Aorta (tissue), 5 donors: ENCODE measurements at places on chromosomes 6 and 20. TPM values are rescaled to one million over a fixed set of nuclear protein-coding genes. Genes with fewer than 3 reads are reported as not detected.

DNA sequence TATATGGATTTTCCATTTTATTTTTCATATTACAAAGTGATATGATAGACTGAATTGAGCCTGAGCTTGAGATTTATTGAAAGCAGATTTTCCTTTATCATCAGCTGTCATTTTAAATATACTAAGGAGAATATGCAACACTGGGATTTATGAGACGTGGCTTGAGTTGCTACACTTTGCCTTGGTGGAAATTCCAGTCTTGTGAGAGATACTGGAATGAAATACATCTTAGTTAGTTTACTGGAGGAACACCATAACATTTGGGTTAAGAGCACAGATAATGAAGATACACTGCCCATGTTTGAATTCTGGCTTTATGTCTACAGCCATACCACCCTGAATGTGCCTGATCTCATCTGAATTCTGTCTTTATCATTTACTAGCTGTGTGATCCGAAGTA lies 86.5 kb upstream of the IFNGR1 start:
- DNase-seq: no peak

GRCh38 chr6:35058358-35058675 lies 82.8 kb downstream of the TCP11 start:
- no peak for DNase-seq

DNA sequence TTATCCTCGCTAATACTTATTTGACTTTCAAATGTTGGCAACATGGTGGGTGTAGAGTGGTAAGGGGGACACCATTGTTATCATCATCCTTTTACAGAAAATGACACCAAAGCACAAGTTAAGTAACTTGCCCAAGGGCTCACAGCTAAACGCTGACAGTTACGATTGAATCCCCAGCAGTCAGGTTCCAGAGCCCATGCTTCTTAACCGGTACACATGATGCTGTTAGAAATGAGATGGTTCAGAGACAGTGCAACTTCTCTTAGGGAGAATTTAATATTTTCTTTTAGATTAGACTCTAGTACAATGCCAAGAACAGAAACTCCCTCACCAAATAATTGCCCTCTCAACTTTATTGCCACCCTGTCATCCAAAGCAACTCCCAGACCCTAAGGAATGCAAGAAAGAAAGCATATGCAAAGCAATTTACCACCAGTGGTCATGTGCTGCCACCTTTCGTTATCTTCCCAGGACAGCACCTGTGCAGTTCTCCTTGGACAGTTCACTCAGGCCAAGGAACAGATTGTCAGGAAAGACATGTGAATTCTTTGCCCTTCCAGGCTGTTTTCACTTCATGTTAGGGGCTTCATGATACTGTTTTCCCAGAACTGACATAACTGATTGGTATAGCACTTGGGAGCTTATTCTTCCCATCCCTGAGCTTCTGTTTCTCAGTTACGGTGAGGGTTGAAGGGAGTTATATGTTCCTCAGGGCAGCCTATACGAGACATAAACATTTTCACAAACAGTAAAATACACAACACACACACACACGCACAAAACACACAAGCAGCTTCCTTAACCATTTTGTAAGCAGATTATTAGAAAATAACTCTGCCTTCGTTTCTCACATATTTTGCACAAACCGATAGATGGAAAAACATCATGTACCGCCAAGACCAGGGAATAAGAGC lies 5.1 kb downstream of the HLA-DMA start:
- DNase-seq: no peak

DNA sequence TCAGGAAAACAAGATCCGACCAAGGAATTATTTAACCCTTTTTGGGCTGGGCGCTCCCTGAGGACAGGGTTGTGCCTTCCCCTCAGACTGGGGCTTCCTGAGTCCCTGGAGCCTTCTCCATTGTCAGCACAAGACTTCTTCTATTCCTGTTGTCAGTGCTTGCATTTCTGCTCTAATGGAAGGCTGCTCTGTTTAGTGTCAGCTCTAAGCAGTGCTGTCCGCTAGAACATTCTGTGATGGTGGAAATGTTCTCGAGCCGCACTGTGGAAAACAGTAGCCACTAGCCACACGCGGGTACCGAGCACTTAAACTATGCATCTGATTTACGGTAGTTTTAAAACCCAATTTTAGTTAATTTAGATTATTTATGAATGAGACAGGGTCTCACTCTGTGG lies 64.0 kb downstream of the VEGFA start:
- no peak for DNase-seq

- DNase-seq: peak; percentile 82
These were observed 9.0 kb downstream of the ADA start for GRCh38 chr20:44642203-44643153.

DNA sequence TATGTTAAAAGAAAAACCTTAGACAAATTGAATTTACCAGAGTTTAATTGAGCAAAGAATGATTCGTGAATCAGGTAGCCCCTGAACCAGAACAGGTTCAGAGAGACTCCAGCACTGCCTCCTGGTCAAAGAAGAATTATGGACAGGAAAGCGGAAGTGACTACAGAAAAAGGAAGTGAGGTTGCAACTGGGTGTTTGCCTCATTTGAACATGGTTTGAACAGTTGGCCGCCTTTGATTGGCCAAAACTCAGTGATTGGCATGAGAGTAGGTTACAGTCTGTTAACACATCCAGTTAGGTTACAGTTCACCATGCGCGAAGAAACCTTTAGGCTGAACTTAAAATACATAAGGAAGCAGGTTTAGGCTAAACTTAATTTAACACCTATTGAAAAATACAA lies 248.8 kb downstream of the TFAP2A start:
- no peak for DNase-seq

GRCh38 chr20:40016392-40016791 lies 672.6 kb downstream of the MAFB start:
- no peak for DNase-seq

DNA sequence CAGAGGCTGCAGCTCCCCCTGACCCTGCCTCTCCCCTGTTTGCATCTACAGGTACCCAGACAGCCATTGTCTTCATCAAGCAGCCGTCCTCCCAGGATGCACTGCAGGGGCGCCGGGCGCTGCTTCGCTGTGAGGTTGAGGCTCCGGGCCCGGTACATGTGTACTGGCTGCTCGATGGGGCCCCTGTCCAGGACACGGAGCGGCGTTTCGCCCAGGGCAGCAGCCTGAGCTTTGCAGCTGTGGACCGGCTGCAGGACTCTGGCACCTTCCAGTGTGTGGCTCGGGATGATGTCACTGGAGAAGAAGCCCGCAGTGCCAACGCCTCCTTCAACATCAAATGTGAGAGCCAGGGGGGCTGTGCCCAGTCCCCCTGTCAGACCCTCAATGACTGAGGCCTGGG lies 42.1 kb upstream of the SRF start:
- DNase-seq: no peak

DNA sequence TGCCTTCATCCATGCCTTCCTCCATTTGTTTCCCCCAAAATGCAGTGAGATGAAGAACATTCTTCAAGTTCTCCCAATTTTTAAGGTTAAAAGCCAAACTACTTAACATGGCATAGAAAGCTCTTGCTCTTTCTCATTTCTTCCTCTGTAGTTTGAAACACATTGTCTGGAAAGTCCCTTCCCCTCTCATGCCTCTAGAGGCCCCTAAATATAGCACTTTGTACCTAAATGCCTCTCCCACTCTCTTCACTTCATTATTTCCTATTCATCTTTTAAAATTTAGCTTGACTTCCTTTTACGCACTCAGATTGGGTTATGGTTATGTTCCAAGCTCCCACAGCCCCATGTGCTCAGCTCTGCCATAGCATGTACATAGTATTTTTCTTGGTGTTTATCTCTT lies 389.3 kb downstream of the HDGFL1 start:
- no peak for DNase-seq

DNA sequence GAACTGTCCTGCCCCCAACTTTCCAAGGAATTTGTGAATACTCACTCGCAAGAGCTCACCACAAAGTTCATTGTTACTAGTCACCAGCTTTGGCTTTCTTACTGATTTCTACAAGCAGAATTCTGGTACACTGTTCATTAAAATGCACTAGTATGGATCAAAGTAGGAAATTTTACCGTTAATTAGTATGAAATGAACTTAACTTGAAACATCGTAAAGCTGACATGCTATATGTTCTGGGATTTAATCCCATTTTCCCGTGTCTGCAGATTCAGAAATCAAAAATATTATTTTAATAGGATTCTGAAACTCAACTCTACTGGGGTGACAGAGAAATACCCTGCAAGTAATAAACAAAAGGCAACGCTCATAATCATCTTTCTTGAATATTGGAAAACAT lies 399.3 kb downstream of the DOK5 start:
- no peak for DNase-seq

- no peak for DNase-seq
These were observed 22.7 kb upstream of the NTSR1 start for GRCh38 chr20:62685781-62686555.

- DNase-seq: no peak
These were observed 160.9 kb upstream of the SPTLC3 start for GRCh38 chr20:12847872-12848271.

- no peak for DNase-seq
These were observed 21.7 kb downstream of the ZNF133 start for GRCh38 chr20:18310051-18310450.

GRCh38 chr6:37123957-37124729 lies 45.8 kb upstream of the PIM1 start:
- DNase-seq: no peak

LST1 gene
- 7.9 TPM for polyA plus RNA-seq

COL9A1 gene
- 1.3 TPM for polyA plus RNA-seq

WRNIP1 gene
- polyA plus RNA-seq: 23.2 TPM

TRIM31 gene
- polyA plus RNA-seq: 0.79 TPM

RSPH9 gene
- polyA plus RNA-seq: 0.54 TPM

SLC17A2 gene
- not detected for polyA plus RNA-seq
